Stimulated activated memory B cell treated with anti-CD40 and anti-IgM and Interleukin-4, amounts not matched to agents 10 μg/mL and 1 μg/mL and 100 μg/mL, for 72 hours (primary cell): ENCODE measurements at places on chromosomes 12 and 14.
A peak's percentile ranks its signal among the peaks of the same experiment; 100 is the strongest.

DNA sequence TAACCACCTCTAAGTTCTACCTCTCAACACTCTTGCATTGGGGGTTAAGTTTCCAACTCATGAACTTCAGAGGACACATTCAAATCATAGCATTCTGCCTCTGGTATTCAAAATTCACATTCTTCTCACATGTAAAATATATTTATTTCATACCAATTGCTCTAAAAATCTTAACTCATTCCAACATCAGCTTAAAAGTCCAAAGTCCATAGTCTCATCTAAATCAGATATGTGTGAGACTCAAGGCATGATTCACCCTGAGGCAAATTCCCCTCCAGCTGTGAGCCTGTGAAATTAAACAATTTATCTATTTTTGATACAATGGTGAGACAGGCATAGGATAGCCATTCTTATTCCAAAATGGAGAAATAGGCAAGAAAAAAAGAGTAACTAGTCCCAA, 214.0 kb downstream of the RGS6 start:
- ATAC-seq = no peak

DNA sequence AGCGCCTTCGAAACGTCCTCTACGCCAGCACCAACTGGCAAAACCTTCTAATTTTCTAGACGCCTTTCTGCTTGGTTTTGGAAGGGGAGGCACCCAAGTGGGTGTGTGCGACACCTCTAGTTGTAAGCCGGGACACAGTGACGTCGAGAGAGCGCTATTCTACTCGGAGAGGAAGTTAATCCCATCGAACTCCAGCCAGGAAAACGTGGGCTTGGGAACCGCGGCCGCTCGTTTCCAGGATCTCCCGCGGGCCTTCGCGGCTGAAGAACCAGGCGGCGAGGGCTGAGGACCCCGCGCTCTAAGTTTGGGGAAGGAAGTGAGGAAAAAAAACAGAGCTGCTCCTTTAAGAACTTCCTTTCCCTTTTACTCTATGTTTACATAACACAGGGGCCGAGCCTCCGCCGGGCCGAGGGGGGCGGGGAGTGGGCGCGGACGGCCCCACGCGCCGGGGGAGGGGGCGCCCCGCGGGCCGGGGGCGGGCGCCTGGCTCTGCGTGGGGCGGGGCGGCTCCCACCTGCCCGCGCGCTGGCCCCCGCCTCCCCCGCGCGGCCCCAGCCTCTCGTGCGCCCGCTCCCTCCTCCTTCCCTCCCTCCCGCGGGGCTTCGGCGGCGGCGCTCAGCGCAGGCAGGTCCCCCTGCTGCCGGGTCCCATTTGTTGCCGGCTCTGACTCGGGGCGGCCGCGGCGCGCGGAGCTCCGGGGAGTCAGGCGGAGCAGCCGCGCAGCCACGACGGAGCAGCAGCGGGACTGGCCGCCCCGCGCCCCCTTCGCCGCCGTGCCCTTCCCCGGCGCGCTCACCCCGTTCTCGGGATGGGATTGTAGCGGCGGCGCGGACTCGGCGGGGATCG, at the start of gene PELI2:
PELI2 (plus strand) TSS at position 647 of the 846 bp plus-strand sequence. CDS start 250 bp downstream, outside the sequence.
- peak; percentile 94 for ATAC-seq

DNA sequence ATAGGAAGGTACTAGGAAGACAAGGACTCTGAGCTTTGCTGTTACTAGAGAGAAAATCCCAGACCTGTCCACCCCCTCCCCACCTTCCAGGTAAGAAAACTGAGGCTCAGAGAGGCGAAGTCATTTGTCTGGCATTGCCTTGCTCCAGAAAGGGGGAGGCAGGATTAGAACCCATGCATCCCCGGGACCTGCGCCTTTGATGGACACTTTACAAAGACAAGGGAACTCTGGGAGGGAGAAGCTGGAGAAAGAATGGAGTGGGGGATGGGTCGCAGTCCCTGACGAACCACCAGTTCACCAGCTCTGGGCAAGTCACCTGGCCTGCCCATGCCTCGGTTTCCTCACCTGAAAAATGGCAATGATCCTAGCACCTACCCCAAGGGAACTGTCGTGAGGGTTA, 10.8 kb downstream of the TRPV4 start:
- no peak for ATAC-seq

DNA sequence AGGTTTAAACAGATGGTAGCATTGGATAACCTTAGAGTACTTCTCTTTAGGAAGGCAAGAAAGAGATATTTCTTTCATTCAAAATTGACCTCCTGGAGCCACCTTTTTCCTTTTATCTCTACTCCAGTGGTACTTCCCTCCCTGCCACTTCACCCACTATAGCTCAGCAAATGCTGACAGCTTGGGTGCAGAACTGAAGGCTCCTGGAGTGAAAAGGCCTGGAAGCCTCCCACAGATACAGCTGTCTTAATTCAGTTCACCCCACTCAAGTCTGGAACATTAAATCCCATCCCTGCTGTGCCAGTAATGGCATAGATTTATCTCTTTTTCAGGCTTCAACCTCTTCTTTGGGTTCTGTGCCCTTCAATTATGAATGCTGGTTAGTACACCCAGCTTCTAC, 140.3 kb downstream of the NEDD1 start:
- ATAC-seq = no peak

DNA sequence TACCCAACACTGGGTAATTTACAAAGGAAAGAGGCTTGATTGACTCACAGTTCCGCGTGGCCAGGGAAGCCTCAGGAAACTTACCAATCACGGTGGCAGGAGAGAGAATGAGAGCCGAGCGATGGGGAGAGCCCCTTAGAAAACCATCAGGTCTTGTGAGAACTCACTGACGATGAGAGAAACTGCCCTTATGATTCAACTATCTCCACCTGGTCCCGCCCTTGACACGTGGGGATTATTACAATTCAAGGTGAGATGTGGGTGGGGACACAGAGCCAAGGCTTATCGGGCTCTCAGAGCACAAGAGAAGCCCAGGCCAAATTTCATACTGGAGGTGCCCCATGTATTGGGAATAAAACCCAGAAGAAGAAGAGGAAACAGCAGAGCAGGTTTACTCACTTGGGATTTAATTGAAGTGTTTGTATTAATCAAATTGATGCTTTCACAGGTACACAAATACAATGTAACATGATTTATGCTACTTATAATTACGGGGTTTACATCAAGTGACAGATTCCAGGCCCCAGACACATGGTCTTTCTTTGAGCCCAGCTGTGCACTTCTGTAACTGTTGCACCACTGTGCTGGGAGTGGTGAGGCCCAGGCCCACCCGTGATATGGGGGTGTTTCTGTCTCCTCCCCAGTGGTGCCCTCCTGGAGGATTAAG, 8.2 kb upstream of the CCDC85C start:
- ATAC-seq = no peak

DNA sequence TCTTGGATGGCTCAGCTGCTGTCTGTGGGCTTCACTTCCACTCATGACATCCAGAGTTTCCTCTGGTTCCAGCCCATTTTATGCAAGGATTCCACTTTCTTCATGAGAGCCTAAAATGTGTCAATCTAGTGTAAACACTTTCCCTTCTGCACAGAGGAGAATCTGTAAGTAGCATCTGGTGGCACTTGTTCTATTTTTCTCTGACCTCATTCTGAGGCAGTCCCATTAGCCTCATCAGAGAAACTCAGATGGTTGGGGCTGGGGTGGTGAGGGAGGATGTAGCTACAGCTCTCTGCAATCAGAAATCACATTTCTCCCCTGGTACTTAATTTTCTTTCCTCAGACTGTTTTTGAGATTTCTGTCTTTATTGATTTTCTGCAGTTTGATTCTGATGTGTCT, 81.6 kb downstream of the PRMT8 start:
- no peak for ATAC-seq

DNA sequence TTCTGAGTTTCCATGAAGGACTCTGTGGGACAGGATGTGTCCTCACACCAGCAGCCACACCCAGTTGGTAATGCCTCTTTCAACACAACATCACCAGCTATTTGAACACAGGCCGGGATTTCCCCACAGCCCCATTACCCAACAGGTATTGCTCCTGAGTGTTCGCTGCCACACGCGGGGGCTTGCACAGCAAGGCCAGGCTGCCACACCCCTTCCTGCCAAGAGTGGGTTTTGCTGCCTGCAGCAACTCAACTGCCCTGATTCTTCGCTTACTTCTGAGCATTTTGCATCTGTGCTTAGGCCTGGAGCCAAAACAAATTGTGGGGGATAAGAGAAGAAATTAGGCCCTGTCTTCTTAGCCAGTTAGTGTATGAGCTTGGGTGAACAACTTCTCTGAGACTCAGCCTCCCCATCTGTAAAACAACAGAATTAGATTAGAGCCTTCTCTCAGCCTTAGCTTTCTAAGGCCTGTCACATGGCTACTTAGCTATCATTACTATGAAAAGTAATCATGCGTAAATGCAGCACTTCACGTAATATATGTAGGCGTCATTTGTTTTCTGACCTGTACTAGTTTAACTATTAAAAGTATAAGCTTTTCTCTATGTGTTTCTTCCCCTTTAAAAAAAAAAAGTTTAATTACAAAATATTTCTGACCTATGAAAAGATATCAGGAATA, 20.0 kb downstream of the CKAP4 start:
- peak; percentile 84 for ATAC-seq

GRCh38 chr14:26963711-26964110, 365.9 kb upstream of the NOVA1 start:
- no peak for ATAC-seq

- ATAC-seq = no peak
Observed at GRCh38 chr12:70847871-70848270, 72.7 kb downstream of the PTPRR start.

DNA sequence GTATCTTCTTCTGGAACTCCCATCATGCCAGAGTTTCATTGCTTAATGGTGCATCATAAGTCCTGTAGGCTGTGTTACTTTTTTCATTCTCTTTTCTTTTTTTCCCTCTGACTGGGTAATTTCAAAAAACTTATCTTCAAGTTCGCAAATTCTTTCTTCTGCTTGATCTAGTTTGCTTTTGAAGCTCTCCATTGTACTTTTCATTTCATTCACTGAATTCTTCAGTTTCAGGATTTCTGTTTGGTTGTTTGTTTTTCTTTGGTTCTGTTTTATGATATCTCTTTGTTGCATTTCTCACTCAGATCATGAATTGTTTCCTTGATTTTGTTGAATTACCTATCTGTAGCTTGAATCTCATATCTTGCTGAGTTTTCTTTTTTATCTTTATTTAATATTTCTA, 83.3 kb upstream of the PRMT8 start:
- ATAC-seq = no peak

GRCh38 chr12:96171905-96172304, 22.3 kb upstream of the ELK3 start:
- ATAC-seq = no peak

GRCh38 chr14:81187832-81188522, 32.8 kb downstream of the GTF2A1 start:
- ATAC-seq = no peak

- ATAC-seq = no peak
Observed at GRCh38 chr14:104732931-104733681, 9.1 kb downstream of the ADSS1 start.

DNA sequence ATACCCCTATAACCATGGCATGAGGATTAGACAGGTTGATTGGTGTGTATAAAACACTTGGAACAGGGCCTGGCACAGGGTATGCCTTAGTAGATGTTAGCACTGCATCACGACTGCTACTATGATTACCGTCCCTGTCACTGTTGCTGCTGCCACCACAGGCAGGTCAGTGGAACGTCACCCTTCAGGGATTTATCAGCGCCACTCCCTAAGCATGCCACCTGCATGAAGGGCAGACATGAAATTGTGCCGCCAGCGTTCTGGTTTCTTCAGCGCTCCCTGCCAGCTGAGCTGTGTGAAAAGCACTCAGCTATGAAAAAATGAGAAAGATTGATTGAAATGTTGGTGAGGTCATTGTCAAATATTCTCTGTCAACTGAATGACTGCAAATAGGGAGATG, 477.0 kb downstream of the DPF3 start:
- peak; percentile 59 for ATAC-seq

DNA sequence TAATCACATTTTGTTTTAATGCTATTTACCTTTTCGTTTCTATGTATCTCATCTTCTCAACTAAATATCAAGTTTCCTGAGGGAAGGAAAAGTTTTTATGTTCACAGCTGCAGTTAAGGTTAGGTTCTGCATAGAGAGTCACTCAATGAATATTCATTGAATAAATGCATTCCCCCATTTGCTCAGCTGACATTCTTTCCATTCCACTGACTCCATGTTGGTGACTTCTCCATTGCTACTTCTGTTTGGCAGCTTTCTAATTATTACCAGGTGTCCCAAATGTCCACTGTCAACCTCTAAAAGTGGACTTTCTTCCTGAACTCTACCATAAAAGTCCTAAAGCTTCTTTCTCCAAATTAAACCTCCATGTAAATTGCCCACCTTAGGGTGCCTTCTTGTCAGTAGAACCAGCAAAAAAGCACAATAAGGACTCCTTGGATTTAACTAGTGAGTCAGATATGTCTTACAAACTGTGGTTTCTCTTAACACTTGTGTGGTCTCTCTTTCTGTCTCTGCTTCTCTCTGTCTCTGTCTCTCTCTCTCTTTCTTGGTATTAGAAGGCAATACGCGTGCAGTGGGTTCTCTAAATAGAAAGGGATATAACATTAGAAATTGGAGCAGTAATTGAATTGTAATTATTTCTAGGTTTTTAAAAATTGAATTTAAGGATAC, 85.9 kb downstream of the TMEM117 start:
- no peak for ATAC-seq

- ATAC-seq = no peak
Observed at GRCh38 chr12:34379142-34379541, 356.8 kb downstream of the ALG10 start.

GRCh38 chr12:95085612-95086011, 12.2 kb upstream of the NR2C1 start:
- no peak for ATAC-seq

DNA sequence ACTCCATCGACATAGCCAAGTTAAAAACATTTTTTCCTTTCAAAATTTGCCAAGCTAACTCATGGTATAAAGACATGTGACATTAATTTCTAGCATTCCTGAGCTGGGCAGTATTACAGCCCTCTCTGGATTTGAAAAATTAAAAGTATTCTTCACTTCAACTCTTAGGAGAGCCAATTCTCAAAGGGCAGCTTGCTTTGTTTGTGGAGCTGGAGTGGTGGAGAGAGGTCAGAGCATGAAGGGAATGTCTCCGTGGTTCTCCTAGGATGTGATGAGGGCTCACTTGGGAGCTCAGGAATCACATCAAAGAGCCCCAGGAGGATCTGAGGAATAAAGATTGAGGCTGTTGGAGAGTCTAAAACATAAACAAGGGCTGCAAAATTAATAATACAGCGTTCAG, 46.9 kb upstream of the RGS6 start:
- ATAC-seq = no peak

DNA sequence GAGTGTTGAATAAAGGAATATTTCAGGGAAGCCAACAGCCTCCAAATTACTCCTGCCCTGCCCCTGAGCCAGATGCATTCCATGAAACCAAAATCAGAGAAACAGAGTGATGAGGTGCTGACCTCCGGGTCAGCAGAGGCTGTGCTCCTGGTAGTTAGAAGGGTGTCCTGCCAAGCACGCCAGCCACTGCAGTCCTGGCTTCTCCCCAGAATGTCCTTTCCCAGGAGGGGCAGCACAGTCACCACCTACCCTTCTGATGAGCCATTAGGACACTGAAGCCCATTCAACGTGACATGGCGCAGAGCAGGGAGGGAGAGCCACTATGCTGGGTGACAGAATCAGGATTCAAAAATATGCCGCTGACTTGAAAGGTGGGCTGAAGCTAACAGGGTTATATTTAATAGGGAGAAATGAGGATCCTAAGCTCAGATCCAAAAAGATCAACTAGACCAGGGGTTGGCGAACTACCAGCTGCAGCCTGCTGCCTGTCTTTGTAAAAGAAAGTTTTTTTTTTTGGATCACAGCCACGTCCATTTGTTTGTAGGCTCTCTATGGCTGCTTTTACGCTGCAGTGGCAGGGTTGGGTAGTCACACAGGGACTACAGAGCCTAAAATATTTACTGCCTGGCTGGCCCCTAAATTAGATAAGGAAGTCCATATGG, 34.5 kb upstream of the PLEK2 start:
- no peak for ATAC-seq
